ENCODE measurements at places on chromosomes 1 and 21.

- no peak for DNase-seq
Measured at GRCh38 chr1:205812271-205812877, 624 bp downstream of the SLC41A1 start.

- DNase-seq, result no peak
Measured at GRCh38 chr21:31111093-31111492, 72.8 kb upstream of the KRTAP19-8 start.

DNA sequence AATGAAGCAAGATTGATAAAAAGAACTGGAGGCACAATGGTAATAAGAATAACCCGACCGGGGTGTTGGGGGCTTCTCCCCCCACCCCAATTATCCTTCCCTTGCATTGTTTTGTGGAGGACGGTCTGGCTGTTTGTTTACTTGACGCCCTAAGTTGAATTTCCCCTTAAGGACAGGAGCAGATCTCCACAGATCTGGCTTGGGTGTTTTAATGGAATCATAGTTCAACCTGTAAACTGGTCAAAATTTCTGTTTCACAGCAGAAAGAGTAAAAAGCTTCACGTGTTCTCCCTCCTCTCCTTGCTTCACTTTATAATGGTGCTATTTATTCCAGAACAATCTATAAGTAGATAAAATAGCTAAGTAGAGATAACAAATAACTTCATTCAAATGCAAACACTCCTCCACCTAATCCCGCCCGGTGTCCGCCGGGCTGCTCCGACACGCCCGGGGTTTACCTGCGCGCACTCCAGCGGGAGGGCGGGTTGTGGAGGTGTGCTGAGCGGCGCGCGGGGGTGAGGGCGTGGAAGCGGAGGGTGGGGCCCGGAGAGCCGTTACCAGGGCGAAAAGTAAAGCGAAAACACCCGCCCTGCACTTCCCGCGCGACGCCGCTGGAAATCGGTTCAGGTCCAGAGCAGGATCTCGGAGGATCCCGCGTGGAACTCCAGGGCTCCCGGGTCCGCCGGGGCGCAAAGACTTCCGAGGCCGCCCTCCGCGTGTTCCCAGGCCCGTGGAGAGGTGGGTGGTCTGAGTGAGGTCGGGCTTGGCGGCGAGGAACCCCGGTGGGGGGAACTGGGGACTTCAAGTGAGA lies 2.0 kb upstream of the ATF3 start:
- DNase-seq, result no peak

GRCh38 chr1:71494163-71494562 lies 413.3 kb upstream of the ZRANB2 start:
- DNase-seq, result no peak

DNA sequence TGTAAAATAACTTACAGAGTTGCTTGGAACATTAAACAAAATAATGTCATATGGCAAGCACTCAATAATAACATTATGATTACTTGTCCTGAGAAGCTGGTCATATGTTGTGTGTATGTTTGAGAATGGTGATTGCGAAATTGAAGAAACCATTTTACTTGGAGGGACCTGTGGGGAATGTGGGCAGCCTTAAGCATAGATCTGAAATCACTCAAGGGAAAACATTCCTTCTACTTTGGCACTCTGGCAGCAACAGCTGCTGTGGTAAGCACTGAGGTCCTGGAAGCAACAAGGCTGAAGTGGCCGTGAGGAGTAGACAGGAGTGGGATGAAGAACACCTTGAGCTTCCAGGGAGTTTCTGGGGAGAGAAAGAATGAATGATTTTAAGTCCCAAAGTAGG lies 165.4 kb upstream of the ADAMTS5 start:
- DNase-seq, result no peak

DNA sequence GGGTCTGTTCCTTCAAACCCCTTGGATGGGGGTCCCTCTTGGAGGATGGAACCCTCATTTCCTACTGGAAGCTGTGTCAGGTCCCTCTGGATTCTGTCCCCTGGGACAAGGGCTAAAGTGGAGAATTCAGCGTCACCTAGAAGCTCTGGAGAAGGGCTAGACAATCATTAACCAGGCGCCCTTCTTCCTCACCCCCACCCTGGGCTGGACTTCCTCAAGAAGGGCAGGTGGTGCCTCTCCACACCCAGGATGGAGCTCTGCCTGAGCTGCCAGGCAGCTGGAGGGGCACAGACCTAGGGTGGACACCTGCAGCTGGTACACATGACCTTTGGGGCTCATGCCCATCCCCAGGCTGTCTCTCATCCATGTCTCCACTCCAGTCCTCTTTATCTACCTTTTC lies 3.6 kb downstream of the CELF3 start:
- no peak for DNase-seq

DNA sequence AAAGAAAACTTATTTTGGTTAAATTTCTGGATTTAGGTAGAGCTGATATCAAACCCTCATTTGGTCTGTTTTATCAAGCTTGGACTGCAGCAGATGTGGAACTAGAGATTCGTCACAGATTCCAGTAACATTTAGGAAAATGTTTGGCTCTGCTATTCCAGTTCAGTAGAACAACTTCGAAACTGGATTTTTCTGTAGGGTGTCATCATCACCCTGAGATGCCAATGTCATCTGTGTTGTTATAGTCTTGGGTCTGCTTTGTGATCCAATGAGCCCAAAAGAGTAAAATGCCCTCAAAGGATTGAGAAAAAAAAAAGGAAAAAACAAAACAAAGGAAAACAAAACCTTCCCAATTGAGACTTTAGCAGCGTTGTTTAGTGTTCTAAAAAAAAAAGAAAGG lies 55.4 kb downstream of the LAMC2 start:
- DNase-seq, result no peak

DNA sequence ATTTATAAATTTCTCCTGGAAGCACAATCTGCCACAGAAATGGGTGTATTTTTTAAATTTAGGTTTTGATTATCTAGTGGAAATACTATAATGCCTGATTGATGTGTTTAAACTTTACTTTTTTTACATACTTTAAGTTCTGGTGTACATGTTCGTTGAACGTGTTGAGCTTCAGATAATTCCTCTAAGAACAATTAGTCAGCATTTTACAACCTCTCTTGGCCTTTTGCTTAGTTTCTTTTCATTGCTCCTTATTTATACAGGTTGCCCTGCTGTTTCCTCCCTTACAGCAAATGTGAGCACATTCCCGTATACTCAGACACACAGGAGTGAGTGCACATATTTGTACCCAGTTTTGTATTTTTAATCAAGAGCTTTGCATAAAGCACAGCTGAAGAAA lies 1038.9 kb downstream of the BRINP3 start:
- DNase-seq, result no peak

- no peak for DNase-seq
Measured at GRCh38 chr1:43885279-43885801, 48.3 kb upstream of the ARTN start.

DNA sequence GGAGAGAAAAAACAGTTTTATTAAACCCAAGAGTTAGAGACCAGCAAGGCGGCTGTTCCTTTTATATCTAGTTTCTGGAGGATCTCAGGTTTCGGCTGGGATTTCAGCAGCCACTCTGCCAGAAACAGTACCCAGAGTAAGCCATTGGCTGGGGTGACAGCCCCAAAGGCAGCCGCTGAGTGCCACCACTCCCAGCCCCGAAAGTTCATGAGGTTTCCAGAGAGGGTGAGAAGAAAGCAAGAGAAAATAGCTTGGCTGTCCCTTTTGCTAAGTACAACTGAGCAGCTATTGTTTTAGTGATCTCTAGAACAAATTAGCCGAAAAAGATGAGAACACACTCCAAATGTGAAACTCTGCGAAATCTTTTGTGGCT lies 1.2 kb downstream of the SH3BGR start:
- DNase-seq, result no peak

- no peak for DNase-seq
Measured at GRCh38 chr1:160030657-160031364, 979 bp downstream of the PIGM start.

GRCh38 chr1:204703826-204704612 lies 18.5 kb upstream of the LRRN2 start:
- no peak for DNase-seq

DNA sequence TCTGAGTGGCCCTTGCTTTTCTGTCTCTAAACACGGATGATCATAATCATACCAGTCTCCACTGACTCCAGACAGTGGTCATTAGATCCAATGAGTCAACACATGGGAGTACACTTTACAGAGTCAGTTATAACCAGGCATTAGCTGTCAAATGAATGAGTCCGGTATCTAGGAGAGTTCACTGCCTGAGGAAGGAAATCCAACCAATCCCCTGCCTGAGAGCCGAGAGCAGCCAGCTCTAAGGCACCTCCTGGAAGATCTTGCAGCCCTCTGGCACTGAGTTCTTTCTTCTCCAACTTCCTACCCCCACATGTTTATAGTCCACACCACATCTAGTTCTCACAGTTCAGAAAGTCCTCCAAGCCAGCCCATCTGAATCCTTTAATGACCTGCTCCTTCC lies 29.4 kb upstream of the RBM15 start:
- DNase-seq, result no peak

GRCh38 chr1:110059133-110059863 lies 11.2 kb downstream of the ALX3 start:
- no peak for DNase-seq

DNA sequence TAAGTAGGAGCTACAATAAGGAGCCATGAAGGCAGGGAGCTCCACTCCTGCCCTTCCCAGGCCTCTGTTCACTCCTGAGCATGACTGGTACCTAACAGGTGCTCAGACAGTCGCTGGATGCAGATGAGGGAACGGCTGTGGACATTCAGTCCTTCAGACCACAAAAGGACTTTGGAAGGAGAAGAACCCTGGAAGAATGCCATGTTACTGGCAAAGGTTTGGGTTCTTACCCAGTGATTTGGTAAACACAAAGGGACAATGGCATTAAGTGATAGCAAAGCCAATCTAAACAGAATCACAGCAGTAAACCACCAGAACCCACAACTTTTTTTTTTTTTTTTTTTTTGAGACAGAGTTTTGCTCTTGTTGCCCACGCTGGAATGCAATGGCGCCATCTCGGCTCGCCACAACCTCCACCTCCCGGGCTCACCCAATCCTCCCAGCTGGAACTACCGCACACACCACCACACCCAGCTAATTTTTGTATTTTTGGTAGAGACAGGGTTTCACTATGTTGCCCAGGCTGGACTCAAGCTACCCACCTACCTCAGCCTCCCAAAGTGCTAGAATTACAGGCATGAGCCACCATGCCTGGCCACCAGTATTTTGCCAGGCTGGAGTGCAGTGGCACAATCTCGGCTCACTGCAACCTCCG lies 7.5 kb upstream of the CBR3 start:
- DNase-seq, result no peak

DNA sequence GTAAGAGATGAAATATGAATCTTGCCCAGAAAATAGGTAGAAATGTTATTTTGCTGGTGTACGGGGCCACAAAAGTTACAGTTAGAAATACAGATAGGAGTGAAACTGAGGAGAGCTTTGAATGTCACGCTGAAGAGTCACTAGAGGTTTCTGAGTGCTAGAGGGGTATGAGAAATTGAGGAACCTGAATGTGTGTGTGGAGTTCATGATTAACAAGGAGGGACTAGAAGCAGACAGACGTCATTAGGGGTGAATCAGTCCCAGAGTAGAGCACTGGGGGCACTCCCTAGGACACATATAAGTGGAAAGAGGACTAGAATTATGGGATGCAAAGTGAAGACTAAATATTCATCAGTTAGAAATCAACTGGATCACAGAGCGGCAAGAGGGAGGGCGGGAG lies 188.9 kb upstream of the MAP1LC3C start:
- DNase-seq, result no peak

GRCh38 chr1:109783436-109783835 lies 19.7 kb upstream of the EPS8L3 start:
- DNase-seq, result no peak

- no peak for DNase-seq
Measured at GRCh38 chr1:228744918-228745317, 9.6 kb downstream of the RHOU start.

- DNase-seq, result no peak
Measured at GRCh38 chr1:54112705-54113368, 40.0 kb downstream of the CDCP2 start.

GRCh38 chr1:16172964-16173446 lies 17.1 kb upstream of the EPHA2 start:
- DNase-seq, result no peak

GRCh38 chr1:4121834-4122512 lies 221.9 kb upstream of the C1orf174 start:
- DNase-seq, result no peak

DNA sequence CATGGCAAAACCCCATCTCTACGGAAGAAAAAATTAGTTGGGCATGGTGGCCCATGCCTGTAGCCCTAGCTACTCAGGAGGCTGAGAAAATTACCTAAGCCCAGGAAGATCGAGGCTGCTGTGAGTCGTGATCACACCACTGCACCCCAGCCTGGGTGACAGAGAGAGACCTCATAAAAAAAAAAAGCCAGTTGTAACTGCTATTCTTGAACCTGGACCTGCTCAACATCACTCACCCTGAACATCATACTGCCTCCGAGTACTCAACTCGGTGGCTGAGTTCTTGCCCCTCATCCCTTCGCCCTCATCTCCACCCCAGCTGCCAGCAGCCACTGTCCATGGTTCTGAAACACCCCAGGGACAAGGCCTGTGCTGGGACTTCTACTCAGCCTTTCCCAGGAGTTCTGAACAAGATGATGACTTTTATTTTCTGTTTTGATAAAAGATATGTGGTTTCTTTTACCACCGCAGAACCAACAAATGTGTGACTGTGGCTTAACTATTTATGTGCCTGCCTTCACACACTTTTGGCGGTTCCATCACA lies 5.4 kb upstream of the DISP3 start:
- no peak for DNase-seq

GRCh38 chr21:14737922-14738321 lies 191.8 kb upstream of the SAMSN1 start:
- peak; percentile 65 for DNase-seq

GRCh38 chr1:31985430-31985829 lies 28.2 kb upstream of the KHDRBS1 start:
- no peak for DNase-seq

DNA sequence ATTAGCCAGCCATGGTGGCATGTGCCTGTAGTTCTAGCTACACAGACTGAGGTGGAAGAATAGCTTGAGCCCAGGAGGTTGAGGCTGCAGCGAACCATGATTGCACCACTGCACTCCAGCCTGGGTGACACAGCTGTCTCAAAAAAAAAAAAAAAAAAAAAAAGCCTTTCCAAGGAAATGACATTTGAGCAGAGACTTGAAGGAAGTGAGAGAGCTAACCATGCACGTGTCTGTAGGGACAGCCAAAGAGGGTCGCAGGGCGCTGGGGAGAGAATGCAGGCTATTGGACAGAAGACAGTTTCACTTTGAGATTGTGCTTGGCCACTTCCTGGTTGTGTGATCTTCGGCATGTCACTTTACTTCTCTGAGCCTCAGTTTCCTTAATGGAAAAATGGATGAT lies 6.8 kb downstream of the HCRTR1 start:
- no peak for DNase-seq

- DNase-seq, result no peak
Measured at GRCh38 chr21:18760247-18760646, 356.7 kb upstream of the TMPRSS15 start.

Measured in activated CD4-positive, alpha-beta T cell treated with anti-CD3 and anti-CD28 coated beads, Interleukin-2, amount 50 U/mL, for 24 hours (primary cell).